ENCODE measurements at places on chromosomes 1 and 21.

DNA sequence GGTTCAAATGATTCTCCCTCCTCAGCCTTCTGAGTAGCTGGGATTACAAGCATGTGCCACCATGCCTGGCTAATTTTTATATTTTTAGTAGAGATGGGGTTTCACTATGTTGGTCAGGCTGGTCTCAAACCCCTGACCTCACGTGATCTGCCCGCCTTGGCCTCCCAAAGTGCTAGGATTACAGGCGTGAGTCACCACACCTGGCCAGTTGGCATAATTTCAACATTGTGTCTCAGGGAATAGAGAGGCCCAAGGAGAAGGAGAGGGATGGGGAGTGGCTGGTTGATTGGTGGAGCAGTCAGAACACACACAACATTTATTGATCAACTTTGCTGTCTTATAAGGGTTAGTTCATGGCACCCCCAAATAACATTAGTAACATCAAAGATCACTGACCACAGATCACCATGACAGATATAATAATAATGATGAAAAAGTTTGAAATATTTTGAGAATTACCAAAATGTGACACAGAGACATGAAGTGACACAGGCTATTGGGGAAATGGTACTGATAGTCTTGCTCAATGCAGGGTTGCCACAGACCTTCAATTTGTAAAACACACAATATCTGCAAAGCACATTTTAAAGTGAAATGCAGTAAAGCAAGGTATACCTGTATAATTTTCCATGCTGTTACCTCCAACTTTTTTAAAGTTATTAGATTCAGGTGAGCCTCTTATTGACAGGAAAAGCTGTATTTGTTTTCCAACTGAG, 15.8 kb upstream of the CYB5R1 start:
- no peak for DNase-seq

DNA sequence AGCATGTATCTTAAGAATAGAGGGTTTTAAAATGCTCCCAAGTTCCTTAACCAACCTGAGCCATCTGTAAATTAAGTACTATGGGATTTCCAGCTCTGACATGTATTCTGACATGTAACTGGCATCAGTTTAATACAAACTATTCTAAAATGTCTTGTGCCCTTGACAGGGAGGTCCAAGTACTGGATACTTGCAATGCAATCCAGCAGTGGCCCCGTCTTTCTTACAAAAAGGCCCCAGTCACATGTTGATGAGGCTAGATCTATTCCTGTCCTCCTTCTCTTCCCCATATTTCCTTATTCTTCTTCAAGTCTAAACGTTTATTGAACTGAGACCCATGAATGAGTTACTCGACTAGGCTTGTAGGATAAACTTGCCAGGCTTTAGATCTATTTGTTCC, 46.4 kb downstream of the MRPL39 start:
- no peak for DNase-seq

- no peak for DNase-seq
These were observed 66.2 kb downstream of the SGIP1 start for GRCh38 chr1:66599899-66600737.

DNA sequence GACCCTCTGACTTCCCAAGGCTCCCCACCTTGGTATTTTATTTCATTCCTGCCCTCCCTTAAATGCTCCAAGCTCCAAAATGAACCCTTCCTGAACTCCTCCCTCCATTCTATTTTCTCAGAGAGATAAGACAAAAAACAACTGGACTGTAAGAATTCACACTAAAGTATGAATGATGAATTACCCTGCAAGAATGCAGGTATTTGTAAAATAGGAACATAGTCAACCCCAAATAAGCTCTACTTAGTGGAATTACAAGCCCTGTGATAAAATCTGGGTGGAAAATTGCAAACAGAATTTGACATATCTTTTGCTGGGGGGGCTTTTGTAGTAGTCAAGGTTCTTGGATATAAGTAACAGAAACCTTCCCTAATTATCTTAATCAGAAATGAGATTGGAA, 67.8 kb upstream of the GJA8 start:
- no peak for DNase-seq

DNA sequence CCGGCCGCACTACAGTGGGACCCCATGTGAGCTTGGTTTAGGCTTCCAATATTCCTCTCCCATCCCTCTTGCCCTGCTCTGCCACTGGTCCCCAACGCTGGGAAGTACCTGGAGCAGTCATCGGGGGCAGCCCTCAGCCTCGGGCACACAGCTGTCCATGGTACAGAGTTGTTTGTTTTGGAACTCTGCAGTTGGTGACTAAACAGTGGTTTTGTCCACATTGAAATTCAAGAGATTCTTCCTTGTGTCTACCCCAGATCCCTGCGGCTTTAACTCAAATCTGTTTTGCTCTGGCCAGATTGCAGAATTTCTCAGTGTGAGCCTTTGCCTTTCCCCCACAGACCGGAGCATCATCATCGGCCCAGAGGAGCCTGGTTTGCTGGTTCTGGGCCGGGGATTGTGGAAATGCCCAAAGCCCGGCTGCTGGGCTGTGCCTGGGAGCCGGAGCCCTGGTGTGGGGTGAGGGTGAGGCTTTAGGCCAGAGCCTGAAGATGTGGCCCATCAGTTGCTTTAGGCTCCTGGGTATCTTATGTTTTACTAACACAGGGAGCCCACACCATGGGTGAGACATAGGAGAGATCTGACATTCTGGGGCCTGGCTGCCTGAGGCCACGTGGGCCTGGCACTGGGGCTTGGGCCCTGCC, 93.2 kb downstream of the ARHGEF10L start:
- no peak for DNase-seq

GRCh38 chr1:18714404-18715175, 83.9 kb downstream of the PAX7 start:
- DNase-seq: no peak

- DNase-seq: no peak
These were observed 17.7 kb downstream of the CBR1 start for GRCh38 chr21:36087362-36088138.

DNA sequence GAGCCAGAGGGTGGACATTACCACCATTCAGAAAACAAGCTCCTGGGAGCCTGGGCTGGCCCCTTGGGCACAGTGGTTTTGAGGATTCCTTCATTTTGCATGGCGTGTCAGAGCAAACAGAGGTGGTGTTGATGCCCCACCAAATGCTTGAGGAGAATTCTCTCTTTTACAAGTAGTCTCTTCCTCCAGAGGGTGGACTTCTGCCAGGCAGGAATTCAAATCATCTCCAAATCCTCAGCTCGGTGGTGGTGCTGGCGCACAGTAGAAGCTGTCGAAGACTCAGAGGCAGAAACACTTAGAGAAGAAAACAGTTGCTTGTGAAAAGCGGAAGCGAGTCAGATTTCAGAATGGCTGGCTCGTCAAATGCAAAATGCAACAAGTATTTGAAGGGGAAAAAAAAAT, 3.4 kb upstream of the CHI3L1 start:
- no peak for DNase-seq

DNA sequence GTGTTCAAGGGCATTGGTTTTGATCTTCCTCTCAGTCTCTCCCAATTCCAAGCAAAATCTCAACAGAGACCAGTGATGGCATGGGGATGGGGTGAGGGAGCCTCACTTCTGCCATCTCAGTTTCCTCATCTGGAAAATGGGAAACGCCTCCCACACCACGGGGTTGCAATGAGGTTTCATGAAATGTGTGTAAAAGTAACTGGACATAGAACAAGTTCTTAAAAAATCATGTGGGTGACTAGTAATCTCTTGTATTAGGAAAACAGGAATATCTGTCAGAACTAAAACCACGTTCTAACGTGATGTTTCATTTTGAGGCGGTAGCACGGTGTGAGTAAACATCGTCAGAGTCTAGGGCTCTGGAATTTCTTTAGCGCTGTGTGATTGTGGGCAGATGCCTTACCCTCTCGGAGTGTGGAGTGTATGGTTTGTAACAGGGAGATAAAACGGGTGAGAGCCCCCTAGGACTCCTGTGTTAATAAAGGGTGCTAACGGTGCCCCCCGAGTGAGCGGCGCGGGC, 55.5 kb upstream of the DNAJC6 start:
- DNase-seq: no peak

DNA sequence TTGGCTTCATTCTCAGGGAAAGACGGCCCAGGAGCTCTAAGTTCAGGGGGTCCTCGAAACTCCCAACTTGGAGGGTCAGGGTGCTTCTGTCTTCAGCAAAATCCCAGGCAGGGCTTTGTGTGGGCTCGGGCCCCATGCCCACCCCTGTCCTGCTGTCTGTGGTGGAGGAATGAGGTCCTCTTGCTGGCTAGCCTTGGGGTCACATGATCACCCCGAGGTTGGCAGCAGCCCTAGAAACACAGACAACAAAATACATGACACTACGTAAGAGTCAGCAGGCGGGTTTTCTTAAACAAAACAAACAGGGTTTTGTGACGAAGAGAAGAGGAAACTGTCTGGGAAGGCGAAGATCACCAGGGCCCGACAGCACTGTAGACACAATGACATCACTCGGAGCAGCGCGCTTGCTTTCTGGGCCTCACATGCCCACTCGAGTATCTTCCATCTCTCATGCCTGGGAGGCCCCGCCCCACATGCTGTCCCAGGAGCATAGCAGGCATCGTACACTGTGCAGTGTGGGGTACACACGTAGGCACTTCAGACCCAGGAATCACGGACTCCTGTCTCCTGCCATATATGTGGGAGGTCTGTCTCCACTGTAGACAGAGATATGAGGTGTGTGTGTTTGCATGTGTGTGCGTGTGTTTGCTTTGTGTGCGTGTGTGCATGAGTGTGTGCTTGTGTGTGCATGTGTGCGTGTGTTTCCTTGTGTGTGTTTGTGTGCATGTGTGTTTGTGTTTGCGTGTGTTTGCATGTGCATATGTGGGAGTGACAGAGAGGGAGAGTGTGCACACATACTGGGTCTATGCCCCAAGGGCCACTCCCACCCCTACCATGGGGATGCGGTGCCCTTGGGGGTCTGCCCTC, 94.7 kb downstream of the SIK1 start:
- no peak for DNase-seq

DNA sequence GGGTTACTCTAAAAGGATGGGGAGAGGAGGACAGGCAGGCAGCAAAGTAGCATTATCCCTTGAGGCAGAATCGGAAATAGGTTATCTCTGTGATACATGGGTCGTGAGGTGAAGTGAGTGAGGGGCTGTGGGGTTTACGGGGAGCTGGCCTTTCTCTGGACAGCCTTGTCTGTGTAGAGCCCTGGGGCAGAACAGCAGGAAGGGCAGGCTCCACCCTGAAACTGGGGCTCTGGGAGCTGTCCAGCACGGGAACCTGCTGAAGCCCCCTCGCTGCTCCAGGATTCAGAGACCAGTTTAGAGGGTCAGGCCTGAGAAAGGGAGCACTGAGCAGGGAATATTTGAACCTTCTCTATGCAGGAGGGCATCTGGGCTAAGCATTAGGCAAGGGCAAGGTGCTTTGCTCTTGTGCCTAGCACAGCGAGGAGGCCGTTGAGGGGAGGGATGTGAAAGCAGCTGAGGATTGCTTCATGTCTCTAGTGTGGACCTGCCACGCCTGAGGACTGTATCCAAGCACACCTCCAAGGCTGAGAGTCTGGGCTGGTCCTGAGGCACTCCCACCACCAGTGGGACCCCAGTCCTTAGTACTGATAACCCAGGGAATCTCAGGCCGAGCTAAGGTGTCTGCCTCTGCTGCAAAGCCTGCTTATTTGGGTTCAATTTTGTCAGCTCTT, 55.8 kb downstream of the NAV1 start:
- no peak for DNase-seq

DNA sequence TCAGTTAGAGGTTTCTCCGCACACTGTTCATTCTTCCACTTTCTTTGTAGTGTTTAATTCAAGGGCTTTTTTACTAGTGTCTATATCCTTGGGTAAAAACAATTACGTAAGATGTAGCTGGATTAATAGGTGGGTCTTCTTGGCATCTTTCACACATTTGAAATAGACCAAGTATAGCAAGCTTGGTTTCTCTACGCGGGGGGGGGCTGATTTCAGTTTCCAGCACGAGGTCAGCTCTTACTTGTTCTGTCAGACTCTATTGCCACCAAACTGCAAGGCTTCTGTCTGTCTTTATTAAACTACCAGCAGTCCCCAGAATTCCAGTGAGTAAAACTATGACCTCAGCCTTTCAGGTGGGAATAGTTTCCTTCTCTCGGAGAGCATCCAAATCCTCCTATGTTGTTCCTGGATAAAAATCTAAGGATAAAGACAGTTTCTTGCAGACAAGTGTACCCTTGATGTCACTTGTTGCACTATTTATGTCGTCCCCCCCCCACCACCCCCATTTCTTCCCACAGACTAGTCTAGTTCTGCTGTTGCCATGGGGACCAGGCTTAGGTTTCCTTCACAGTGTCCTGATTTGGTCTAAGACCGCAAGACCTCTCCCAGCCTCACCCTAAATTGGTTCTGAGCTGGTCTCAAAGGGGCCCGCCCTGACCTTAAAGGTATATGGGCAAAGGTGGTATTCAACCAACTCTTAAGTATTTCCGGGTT, 17.0 kb downstream of the SPATA46 start:
- DNase-seq: no peak

- DNase-seq: no peak
These were observed 2.3 kb downstream of the LGALS8 start for GRCh38 chr1:236526079-236526478.

- DNase-seq: no peak
These were observed 39.1 kb upstream of the KIF1B start for GRCh38 chr1:10171105-10171767.

DNA sequence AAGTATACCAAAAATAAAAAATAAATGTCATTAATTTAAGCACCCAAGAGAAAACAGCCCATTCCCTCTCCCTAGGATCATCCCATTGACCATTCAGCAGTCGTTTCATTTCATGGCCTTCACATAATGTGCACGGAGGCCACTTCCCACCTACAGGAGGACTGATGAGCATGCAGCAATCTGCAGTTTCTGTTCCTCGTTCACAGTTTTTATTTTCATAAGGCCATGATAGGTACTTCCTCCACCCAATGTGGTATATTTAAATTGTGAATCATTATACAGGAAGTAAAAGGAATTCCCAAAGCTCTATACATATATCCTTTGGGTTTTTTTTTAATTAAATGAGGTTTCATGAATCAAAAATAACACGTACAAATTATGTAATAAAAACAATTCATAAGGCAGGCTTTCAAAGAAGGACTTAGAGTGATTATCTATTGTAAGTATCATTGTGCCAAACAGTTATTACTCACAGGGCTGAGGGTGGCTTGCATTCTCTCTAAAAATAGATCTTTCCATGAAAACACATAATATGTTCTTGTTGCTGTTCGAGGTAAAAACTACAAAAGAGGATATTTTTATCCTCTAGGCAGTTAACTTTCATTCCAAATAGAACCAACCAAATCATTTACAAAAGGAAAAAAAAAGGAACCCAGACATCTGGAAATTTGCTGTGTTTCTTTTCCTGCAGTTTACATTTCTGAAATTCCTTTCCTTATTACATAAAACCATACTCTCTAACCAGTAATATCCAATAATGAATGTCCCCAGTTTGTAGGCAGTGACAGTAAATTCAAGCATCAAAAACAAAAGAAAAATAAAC, 27.5 kb upstream of the SLC44A3 start:
- DNase-seq: no peak

DNA sequence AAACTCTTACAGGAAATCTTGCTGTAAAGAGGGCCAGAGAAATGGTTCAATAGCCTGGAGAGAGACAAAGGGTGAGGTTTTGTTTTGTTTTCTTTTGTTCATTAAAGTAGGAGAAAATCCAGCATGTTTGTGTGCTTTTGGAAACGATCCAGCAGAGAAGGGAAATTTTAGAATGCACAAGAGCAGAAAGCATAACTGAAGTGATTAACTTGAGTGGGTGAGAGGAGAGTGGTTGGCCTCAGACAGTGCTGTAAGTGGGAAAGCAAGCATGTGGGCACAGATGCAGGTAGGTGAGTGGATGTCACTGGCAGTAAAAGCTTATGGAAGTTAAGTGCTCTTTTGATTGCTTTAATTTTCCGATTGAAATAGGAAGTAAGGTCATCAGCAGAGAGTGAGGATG, 50.2 kb downstream of the EEIG2 start:
- no peak for DNase-seq
